AML-193 (cell line): ENCODE measurements at places on chromosomes 7 and 10.

GRCh38 chr7:140035400-140036223 lies 27.1 kb downstream of the PARP12 start:
- no peak for DNase-seq

GRCh38 chr7:92010215-92010614 lies 69.6 kb downstream of the AKAP9 start:
- DNase-seq = no peak

DNA sequence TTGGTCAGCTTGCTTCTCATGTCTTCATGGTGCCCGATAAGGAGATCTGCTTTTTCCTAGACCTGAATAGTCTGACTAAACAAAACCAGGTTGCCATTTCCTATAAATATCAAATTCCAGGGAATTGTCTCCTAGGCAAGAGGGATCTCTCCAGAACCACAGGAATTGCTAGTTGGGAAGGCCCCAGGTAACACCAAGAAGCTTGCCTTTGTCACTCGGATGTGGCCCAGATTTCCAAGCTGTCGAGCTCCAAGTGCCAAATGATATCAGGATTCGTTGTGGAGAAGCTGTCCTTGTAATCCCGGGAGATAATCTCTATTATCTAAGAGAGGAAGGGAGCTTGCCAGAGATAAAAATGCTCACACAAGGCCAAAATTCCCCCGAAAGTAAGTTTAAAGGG lies 1288.5 kb upstream of the AUTS2 start:
- DNase-seq = no peak

GRCh38 chr7:25642849-25643248 lies 414.6 kb upstream of the NPVF start:
- DNase-seq = no peak

GRCh38 chr7:93178213-93178612 lies 30.0 kb upstream of the SAMD9L start:
- DNase-seq = peak; percentile 36

- DNase-seq = peak; percentile 8
Observed at GRCh38 chr10:62541811-62542210, 167.6 kb downstream of the ZNF365 start.

- DNase-seq = no peak
Observed at GRCh38 chr10:72784551-72785351, 92.8 kb downstream of the MCU start.

DNA sequence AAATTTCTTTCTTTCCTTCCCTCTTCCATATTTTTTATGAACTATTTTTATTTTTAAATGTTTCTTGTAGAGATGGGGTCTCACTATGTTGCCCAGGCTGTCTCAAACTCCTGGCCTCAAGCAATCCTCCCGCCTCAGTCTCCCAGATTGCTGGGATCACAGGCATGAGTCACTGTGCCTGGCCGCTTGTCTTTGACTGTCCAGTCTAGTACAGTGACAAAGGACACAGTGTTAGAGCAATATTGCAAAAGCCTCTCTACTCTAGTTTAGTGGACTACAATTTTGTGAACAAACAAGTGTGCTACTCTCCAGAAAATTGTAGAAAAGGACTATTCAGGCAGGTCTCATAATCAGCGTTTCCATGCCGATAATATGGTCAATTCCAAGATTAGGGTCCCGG lies 11.0 kb downstream of the CPA4 start:
- no peak for DNase-seq

DNA sequence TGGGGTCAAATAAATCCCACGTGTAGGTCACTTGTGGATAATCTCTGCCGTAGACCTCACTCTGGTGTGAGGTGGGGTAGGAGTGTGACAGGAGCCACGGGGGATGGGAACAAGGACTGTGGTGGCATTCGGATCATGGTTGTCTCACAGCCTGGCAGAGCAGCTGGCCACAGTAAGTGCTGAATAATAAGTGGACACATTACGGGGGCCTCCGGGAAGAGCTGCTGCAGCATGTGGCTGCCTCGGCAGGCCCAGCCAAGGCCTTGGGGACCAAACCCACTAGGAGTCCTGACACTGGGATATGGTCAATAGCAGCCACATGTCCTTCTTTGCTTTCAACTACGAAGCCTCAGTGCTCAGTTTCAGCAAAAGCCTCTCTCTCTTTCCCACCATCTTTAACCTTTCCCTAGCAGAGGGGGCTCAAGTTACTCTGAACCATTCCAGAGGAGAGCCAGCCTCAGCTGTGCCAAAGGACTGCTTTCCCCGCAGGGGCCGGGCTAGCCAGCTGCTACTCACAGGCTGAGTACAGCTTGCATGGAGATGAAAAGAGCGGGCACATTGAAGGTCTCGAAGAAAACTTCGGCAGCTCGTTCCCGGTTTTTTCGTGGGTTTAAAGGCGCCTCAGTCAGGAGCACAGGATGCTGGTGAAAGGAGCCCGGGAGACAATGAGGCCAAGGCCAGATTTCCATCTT lies 17.3 kb downstream of the ACTR1A start:
- DNase-seq = no peak

- no peak for DNase-seq
Observed at GRCh38 chr10:70458329-70459060, 17.0 kb upstream of the NODAL start.

DNA sequence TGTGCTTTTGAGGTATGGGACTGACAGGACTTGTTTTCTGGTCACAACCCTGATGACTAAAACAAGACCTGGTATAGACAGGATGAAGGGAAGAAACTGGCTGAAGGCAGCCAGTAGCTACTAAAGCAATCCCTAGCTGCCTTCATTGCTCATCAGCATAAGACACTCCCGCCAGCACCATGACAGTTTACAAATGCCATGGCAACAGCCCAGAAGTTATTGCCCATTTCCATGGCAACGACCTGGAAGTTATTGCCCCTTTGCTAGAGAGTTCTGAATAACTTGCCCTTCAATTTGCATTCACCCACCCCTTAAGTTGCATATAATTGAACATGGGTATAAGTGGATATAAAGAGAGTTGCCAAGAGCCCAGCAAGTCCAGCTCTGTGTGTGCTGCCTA lies 169.6 kb upstream of the FAM171A1 start:
- DNase-seq = no peak

DNA sequence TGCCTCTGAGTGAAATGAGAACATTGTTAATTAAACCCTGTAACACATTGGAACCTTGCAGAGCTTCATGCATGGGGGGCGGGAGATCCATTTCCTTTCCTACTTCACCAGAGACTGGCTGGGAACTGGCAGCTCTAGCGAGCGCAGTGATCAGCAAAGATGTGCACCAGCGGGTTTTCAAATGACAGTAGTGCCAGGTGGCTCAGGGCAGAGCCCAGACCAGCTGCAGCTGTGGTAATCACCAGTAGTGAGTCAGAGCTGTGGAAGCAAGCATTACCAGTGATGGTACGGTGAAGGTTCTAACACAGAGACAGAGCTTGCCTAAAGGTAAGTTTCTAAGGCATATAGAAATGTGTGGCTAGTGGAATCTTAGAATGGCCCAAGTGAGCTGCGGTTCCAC lies 1009.7 kb upstream of the CELF2 start:
- DNase-seq = no peak

GRCh38 chr10:65201491-65201890 lies 1680.3 kb downstream of the REEP3 start:
- no peak for DNase-seq

DNA sequence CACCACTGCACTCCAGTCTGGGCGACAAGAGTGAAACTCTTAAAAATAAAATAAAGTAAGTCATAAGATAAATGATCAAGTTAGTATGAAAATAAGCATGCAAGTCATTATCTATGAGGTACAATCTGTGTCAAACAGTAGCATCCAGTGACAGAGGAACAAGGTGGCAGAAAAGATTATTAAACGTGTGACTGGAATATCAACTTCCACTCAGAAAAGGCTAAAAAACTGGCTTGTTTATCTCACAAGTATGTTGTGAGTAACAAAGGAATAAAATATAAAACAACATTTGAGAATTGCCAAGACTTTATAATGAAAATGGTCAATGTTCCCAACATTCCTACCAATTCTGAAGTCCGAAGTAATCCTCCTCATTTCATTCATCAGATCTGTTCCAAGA lies 30.3 kb downstream of the ITGB1 start:
- DNase-seq = no peak

- DNase-seq = no peak
Observed at GRCh38 chr10:121599947-121600346, 1.7 kb upstream of the FGFR2 start.

DNA sequence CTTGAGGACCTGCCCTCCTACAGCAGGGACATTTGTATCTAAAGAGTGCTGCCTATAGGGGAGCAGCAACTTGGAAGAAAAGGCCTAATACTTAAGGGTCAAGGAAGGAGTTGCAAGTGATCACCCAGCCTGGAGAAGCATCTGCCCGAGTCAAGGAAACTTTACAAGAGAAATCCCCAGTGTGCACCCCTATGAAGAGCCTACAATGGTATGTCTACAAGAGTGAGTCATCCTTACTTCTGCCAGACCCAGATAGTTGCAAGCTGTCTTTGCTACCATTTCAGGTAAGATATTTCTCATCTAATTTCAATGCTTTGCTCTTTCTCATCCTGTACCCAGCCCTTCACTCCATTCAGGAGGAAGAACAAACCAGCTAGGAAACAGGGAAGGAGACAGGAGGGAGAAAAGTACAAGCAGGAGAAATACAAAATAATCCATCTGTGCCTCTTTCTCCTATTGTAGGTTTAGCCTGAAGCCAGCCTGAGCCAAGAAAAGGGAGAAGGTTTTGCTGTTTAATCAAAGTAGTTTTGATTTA lies 34.4 kb upstream of the AGR3 start:
- DNase-seq = no peak

DNA sequence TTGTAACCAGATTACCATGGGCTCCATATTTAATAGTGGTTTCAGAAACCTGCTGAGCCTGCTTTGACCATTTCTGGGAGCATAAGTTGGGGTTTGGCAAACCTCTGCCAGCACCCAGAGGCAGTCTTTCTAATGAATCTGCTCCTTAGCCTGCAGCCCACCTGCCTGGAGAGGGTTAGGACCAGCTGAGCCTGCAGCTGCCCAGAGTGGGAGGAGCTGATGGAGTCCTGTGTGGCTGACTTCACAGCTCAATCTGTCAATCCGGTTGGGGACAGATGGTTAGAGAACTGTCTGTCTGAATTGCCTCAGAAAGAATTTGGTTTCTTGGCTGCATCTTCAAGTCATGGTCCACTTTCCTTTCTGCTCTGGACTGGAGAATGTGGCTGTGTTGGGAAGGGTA lies 444.6 kb downstream of the NRG3 start:
- no peak for DNase-seq

- no peak for DNase-seq
Observed at GRCh38 chr10:77182803-77183202, 454.8 kb downstream of the KCNMA1 start.

DNA sequence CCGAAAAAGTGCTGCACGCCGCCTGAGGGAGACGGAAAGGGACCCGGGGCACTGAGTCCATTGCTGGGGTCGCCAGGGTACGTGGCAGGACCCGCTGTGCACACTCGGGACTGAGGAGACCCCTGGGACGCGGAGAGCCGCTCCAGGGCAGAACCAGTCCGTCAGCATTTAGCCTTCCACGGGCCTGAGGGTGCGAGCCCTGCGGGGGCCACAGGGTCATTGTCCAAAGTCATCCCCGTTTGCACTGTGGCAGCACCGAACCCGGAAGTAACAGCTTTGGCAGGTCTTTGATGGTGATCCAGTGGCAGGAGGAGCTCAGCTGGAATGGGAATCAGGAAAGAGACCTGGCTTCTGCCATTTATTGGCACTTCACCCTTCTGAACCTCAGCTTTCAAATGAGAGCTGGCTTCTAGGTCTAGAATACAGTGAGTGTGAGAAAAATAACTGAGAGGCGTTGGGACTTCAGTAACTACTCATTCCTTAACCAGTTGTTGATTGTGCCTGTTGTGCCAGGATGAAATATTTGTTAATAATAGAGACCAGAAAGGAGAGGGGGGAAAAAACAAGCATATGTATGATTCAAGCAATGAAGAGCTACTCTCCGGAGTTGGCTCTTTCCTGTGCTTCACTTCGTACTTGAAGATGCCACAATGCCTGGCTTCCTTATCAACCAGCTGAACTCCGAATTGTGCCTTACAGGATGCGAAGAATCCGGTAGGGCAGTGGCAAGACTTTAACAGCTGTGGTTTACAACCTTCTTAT lies 811 bp upstream of the ARHGAP12 start:
- no peak for DNase-seq

DNA sequence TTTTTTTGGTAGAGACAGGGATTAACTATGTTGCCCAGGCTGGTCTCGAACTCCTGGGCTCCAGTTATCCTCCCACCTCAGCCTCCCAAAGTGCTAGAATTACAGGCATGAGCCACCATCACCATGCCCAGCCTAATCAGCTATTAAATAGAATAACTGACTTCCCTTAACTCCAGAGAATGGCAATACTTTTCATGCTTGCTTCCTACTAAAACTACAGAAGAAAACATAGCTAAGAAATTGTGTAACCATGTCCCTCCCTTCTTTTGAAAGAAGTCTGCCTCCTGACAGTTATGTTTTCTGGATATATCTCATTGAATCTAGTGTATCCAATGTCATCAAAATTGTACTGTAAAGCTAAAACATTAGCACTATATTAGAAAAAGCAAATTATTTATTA lies 95.6 kb downstream of the KMT2C start:
- peak; percentile 23 for DNase-seq

GRCh38 chr10:48758411-48758810 lies 73.7 kb downstream of the WDFY4 start:
- peak; percentile 2 for DNase-seq

- DNase-seq = no peak
Observed at GRCh38 chr10:24894728-24895127, 57.7 kb downstream of the PRTFDC1 start.

GRCh38 chr7:122038904-122039303 lies 105.1 kb downstream of the AASS start:
- DNase-seq = no peak

GRCh38 chr10:48215486-48216203 lies 58.9 kb downstream of the FRMPD2 start:
- DNase-seq = peak; percentile 52

DNA sequence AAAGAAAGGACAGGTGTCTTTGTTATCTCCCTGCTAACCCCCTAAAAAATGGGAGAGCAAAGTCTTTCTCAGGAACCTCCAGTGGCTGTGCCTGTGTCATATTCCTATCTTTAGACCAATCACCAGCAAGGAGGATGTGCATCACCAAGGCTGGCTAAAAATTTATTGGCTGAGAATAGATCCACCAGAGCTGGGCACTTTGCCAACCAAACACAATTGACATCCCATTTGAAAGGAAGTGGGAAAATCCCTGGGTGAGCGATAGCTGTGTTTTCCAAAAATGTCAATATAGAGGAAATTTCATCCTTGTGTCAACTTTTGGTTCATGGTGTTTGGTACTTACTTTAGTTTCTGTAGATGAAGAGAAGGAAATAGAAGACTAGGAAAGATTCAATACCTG lies 13.1 kb upstream of the GPR141 start:
- no peak for DNase-seq
